Astrocyte of the spinal cord (primary cell): ENCODE measurements at places on chromosomes 7 and 10.

GRCh38 chr10:35487336-35488034 is 117.7 kb upstream of the GJD4 start:
- no peak for DNase-seq

GRCh38 chr7:158312789-158313188 is 274.8 kb downstream of the PTPRN2 start:
- DNase-seq = no peak

- no peak for DNase-seq
These were observed 441.5 kb upstream of the ETV1 start for GRCh38 chr7:14430926-14431325.

DNA sequence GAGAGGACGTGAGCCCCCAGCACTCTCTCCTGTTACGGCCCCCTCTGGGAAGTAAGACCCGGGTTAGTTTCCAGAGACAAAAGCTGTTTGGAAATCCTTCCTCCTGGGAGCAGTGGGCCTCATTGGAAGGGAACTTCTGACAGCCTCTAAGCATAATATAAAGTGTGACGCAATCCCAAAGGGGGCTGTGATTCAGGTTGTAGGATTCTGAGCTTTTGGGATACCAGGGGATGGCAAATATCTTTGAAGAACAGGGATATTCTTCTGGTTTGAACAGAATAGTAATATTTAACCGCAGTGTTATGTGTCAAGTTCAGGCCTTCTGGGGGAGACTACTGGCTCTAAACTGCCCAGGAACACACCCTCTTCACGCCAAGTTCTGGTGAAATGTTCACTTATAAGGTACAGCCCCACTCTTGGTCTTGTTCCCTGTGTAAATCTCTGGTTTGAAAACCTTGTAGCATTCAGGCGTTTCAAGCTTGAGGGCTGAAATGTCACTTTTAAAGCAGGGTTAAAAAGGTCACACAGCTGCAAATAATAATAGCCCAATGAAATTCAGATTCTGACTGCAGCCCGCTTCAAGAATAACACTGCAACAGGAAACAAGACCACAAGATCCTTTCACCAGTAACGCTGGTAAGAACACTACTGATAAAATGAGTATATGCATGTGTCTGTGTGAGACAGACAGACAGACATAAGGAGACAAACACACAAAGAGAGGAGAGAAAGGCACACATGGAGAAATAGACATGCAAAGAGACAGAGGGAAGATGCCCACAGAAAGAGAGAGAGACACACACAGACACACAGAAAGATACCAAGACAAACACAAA is 69.0 kb downstream of the CREB5 start:
- DNase-seq = peak; percentile 57

- DNase-seq = peak; percentile 25
These were observed 33.9 kb downstream of the STOX1 start for GRCh38 chr10:68861253-68861652.

DNA sequence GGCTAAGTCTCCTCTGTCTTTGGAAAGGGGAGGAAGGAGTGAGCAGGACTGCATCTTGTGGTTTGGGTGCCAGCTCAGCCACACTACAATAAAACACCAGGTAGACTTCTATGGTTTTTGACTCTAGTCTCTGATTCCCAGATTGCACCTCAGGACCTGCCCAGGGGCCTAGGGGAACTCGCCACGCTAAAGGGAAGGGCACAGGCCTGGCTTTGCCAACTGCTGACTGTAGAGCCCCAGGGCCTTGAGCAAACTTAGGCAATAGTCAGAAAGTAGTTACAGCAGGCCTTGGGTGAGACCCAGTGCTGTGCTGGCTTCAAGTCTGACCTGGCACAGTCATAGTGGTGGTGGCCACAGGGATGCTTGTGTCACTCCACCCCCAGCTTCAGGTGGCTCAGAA is 24.2 kb upstream of the PRR15 start:
- DNase-seq = no peak

- no peak for DNase-seq
These were observed 3.6 kb downstream of the CREB3L2 start for GRCh38 chr7:137998250-137998649.

DNA sequence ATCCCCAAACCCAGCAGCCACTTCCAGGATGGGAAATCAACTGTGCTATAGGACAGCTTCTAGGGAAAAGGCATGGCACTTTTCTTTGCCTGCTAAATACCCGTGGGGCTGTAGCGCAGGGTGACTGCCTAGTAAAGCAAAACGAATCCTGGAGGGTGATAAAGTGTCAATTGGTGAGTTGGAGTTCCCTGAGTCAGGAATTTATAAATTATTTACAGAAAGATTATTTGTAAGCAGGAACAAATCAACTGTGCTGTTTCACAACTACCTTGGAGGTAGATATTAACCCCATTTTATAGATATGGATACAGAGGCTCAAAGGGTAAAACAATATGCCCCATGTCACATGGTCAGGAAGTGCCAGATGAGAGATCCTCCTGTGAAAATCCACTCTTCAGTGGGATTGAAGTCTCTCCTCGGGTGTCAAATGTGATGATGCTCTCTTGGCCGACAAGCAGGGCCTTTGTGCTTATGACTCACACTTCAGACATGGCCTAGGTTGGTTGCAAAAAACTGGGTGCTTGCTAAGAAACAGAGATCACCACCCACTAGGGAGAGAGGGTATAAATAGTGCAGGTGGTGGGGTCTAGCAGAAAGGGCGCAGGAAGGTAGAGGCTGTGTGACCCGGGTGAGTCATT is 383.2 kb upstream of the ZMIZ1 start:
- DNase-seq = peak; percentile 13

DNA sequence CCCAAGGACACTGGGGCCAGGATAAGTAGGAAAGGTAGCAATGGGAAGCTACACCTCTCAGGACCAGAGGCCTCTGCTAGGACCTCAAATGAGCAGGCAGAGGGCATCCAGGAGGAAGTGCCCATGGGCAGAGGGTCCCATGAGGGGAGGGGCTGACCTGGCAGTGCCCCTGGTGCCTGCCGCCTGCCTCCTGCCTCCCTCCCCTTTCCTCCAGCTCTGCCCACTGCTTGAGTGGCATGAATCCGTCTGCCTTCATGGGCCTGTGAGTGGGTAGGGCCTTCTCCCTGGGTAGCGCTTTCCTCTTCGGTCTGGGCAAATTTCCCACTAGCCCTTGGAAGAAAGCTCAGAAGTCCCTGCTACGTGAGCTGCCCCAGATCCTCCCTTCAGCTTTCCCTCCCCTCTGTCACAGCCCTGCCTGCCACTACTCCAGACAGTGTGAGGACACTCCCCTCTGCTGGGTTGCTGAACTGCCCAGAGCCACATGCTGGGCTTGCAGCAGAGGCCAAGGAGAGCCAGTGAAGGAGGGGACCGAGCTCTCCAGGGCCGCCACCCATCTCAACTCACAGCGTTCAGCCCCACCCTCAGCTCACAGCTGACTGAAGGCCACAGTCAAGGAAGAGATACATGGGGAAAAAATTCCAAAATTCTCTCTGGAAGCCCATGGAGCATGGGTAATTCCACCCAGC is 141.4 kb downstream of the ARHGAP22 start:
- peak; percentile 24 for DNase-seq

DNA sequence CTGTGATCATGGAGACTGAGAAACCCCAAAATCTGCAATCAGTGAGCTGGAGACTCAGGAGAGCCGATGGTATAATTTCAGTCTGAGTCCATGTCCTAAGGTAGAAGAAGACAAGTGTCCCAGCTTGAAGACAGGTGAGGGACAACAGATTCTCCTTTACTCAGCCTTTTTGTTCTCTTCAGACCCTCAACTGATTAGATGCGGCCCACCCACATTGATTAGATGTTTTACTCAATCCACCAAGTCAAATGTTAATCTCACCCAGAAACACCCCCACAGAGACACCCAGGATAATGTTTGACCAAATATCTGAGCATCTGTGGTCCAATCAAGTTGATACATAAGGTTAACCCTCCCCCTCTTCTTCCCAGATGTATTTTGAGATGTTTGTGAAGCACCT is 131.2 kb downstream of the PFKFB3 start:
- DNase-seq = no peak

GRCh38 chr10:27614776-27615175 is 110.7 kb downstream of the RAB18 start:
- DNase-seq = no peak

DNA sequence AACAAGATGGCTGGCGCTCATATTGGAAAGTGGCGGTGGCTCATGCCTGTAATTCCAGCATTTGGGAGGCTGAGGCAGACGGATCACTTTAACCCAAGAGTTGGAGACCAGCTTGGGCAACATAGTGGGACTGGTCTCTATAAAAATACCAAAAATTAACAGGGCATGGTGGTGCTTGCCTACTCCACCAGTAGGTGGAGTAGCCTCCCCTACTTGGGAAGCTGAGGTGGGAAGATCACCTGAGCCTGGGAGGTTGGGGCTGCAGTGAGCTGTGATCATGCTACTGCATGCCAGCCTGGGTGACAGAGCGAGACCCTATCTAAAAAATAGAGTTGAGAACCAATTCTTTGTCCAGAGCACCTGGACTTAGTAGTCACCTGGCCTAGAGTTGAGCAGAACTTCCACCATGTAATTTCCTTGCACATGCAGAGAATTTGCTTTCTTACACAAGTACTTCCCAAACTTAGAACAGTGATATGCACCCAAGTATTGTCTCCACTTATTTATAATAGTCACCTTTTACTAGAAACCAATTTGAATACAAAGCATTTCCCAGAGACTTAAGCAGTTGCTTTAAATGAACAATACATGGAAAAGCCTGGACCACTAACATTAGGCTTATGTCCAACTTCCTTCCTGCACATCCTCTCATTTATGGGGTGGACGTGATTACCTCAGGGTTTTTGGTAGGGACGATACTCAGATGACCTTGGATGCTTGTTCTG is 15.9 kb downstream of the LAMB4 start:
- DNase-seq = no peak

GRCh38 chr10:36344240-36345174 is 702.4 kb upstream of the FZD8 start:
- no peak for DNase-seq

- no peak for DNase-seq
These were observed 75.9 kb downstream of the CREB5 start for GRCh38 chr7:28488061-28488791.

DNA sequence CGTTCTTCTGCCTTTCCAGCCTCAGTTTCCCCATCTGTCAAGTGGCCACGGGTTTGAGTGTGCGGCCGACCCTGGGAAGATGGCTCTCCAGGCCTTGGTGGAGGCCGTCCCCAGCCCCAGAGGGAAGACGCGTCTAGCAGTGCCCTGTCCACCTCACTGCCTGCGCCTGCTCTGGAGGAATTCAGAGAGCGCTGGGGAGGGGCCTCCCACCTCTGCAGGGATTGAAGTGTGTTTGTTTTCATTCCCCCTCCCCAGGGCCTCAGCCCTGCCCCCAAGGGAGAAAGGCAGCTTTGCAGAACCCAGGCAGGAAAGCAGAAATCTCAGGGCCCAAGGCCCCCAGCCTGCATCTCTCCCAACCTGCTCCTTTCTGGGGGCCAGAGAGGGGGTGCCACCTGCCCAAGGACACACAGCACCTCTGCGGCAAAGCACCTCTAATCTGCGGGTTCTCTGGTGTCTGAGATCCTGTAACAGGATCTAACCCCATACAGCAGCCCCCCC is 91.0 kb downstream of the MICALL2 start:
- no peak for DNase-seq

DNA sequence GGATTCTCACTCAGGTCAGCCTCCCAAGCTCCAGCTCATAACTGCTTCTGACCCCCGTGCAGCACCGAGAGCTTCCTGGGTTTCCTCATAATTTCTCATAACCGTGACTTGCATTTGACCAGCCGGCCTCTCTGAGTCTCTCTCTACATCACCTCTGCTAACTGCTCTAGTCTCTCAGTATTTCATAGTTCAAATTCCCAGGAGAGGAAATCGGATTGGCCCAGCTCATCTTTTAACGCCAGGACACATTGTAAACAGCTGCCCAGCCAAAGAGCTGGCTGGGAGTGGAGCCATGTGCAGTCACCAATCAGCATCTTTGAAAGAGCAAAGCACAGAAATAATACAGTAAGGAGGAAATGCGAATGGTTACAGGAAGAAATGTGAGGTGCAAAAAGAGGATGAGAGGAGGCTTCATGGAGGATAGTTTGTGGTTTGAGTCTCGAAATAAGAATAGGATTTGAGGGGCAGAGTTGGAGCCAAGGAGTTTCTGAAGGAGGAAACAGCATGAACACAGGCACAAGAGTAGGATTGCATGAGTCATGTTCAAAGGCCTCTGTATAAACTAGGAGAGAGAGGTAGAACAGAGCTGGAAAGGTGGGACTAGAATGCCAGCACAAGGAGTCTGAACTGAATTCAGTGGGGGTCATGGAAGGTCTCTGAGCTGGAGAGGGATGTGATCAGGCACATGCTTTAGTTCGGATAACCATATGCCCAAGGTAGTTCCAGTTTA is 15.2 kb upstream of the LBX1 start:
- DNase-seq = no peak

GRCh38 chr10:129770286-129770685 is 193.8 kb downstream of the EBF3 start:
- DNase-seq = no peak

DNA sequence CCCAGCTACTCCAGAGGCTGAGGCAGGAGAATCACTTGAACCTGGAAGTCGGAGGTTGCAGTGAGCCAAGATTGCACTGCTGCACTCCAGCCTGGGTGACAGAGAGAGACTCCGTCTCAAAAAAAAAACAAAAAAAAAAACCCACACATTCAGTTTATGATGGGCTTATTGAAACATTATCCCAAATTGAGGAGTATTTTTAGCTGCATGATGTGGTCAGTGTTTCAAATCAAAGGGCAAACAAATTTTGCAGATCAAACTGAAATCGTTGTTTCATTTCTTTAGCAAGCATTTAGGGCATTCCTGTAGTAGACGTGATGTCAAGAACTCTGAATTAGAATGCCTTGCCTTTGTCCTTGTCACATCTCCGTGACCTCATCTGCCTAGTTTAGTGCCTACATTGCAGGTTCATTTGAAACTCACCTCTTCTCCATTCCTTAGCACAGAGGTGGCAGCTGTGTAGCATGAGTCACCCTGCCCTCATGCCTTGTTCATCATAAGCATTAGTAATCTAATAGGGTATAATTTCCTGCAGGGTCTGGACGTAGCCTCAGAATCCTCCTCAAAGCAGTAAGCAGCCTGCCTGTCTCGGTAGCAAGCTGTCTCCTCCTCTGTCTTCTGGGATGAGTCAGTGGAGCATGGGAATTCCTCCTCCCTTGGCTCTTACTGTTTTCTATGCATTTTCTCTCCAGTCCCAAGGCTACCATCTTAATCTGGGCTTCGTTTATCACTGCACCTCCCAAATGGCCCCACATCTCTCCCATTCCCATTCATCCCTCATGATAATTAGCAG is 73.8 kb downstream of the CUL1 start:
- peak; percentile 93 for DNase-seq

DNA sequence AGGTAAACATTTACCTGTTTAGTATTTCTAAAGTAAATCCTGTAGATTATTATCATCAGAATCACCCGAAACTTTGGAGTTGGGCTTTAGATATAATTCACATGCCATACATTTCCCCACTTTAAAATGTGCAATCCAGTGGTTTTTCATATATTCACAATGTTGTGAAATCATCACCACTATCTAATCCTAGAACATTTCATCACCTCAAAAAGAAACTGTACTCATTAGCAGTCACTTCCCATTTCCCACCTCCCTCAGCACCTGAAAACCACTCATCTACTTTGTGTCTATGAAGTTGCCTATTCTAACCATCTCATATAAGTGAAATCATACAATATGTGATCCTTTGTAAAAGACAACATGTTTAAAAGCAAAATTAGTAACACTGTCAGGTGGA is 182.6 kb downstream of the FZD1 start:
- DNase-seq = no peak
